ENCODE measurements at places on chromosomes 4 and X.

GRCh38 chrX:68112321-68112720, 321.0 kb downstream of the OPHN1 start:
- DNase-seq = no peak

DNA sequence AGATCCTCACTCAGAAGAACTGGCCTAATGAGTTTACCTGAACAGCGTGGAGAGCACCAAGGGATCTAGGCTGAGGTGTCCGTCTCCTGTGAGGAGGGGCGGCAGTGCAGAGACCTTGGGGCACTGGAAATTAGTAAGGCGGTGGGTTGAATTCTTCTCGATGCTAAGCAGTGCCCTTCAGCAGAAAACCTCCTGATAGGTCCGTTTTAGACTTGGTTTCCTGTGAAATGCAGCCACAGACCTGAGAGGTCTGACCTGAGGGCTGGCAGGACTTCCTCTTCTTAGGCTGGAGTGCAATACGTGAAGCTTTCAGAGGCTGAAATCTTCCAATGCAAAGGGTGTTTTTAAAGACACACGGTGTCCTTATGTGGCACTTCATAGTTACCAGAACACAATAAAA, at the start of gene CLNK:
TSS of gene CLNK (minus strand) at position 138 of the 400 bp plus-strand sequence. CDS start 16,899 bp downstream, outside the sequence.
- no peak for DNase-seq

- DNase-seq = no peak
These were observed 13.9 kb upstream of the SLC7A11 start for GRCh38 chr4:138255917-138256597.

GRCh38 chr4:116328261-116328860, 757.0 kb downstream of the TRAM1L1 start:
- DNase-seq = no peak

DNA sequence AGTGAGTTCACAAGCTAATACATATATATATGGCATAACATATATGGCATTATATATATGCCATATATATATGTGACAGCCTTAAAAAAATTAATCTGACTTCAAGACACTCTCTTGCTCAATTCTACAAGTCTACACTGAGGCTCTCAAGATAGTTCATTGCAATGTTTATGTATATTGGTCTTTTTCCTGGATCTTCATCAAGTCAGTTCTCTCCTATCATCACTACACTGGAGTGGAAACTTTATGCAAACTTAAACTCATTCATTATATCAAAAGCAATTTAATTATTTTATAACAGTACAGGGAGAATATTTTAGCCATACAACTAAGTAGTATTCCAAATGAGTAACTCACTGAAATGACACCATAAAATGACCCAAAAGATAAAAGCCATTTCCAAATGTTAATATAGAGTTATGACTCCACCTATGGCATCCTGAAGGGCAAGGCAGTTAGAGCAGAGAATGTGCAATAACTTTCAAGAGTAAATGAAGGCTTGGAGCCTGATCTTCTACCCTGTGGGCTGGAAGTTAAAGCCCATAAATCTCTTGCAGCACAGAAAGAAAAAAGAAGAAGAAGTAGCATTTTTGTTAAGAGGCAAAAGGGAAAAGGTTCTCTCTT, 176.3 kb upstream of the SLIT2 start:
- no peak for DNase-seq

- no peak for DNase-seq
These were observed 644.1 kb upstream of the TENM3 start for GRCh38 chr4:181599134-181599533.

DNA sequence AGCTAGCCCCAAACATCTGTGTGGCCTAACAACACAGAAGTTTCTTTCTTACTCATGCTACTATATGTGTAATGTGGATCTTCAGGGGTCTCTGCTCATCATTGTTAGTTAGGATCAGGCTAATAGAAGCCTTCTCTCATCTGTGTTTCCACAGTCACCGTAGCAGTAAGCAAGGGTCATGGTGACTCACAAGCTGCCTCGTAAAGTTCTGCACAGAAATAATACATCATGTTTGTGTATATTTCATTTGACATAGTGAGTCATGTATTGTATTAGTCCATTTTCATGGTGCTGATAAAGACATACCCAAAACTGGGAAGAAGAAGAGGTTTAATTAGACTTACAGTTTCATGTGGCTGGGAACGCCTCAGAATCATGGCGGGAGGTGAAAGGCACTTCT, 38.7 kb downstream of the SLC4A4 start:
- no peak for DNase-seq

GRCh38 chrX:11210415-11210801, 82.8 kb upstream of the AMELX start:
- no peak for DNase-seq

GRCh38 chr4:186685767-186686183, 37.9 kb downstream of the FAT1 start:
- DNase-seq = no peak

DNA sequence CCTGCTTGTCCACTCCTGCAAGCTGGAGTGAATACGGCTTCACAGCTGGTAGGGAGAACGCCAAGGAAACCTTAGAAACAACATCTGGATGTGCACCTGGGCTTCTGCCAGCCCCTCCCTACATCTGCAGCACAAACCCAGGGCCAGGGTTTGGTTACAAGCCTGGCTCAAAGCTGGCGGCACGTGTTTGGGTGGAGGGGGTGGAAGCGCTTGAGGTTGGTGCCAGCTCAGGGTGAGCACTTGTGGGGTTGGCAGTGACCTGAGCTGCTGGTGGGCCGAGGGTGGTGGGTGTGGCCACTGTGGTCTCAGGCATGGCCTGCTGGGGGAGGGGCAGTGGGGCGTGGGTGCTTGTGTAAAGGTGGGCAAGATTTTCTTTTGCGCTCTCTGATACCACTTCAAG, 15.6 kb downstream of the ELF4 start:
- DNase-seq = no peak

DNA sequence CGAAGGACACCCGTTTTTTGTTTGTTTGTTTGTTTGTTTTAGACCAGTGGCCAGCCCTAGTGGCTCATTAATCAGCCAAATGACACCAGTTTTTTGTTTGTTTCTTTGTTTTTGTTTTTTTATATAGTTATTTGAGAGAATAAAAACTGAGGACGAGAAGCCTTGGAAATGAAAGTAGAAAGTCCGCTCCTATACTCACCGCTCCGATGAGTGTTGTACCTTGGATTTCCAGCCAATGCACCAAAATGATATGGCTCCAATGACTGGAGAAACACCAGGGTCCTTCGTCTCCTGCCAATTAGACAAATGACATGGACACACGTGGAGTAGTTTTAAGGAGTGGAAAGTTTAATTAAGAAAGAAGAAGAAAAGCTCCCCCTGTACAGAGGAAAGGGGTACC, 87.9 kb downstream of the ZXDA start:
- DNase-seq = no peak

DNA sequence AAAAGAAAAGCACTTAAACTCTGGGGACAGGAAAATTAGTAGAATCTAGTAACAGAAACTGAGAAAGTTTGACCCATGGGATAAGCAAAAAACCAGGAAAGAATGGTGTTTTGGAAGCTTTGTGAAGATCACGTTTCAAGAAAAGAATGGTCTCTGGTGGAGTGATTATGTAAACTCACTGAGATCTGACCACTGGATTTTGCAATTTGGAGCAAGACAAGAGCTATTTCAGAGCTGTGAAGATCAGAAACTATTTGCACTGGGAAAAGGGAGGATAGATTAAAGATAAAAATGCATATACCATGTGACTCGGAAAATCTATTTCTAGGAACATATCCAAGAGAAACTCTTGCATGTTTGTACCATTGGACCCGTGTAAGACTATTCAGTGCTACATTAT, 4.3 kb downstream of the TMPRSS11D start:
- DNase-seq = no peak

DNA sequence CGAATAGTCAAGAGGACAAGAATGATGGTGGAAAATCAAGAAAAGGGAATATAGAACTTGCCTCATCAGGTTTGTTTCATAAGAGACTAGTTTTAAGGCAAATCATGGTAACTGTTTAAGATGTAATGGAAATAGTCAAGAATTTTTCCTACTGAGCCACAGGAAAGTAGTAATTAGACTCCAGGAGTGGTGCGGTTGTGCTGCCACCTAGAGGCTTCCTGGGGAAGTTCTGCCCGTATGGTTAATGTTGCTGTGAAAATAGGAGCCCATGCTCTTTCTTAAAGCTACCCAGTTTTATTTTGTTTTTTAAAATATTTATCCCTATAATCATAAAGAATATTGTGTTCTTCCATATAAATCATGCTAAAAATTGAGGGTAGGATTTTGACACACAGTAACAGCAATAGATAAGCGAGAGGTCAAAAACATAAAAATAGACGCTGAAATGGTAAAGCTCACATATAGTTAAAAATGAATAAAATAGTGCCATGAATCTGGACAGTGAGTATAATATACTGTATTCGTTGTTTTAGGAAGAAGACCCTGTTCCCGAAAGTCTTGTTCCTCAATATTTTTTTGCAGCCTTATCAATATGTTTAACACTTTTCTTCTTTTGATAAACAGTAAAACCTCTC, 87.0 kb downstream of the PHOX2B start:
- DNase-seq = peak; percentile 38

GRCh38 chr4:78612398-78613178, 61.0 kb downstream of the ANXA3 start:
- no peak for DNase-seq

GRCh38 chr4:54233697-54234496, 4.8 kb downstream of the PDGFRA start:
- peak; percentile 76 for DNase-seq

DNA sequence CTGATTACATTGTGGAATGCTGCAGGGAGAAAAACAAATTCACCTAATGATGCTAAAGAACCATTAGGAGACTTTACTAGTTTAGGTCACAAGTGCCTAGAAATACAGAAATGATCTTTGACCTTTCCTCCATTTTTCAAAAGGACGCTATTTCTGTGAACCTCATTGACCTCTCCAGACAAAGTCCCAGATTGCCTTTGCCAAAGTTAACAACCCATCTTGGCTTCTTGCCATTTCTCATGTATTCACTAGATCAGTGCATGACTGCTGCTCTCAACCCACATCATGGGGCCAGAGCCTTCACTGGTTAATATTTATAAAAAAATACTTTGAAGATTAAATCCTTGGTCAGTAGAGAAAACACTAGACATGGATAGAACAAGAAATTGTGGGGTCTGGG, 19.9 kb upstream of the AR start:
- no peak for DNase-seq

DNA sequence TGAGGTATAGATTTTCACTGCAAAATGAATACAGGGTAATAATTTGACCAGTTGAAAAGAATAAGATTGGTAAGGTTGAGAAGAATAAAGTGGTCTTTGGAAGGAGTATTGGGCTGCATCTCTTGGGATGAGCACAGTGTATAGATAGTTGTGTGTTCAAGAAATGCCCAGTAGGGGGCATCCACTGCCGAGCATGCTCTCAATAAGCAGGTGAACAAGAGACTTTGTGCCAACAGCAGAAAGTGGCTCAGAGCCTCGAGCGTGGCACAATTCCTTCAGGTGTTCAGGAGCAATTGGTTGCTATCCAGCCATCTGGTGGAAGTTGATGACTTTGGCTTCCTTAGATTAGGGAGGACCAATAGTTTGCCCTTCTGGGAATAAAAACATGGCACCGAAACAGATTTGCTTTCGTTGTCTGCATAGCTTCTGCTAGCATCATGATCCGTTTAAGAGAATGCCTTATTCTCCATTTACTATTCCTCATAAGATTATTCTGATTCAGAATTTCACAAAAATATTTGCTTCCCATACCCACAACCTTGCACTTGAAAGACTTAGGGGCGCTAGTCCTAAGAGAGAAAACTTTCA, 258.1 kb upstream of the NEIL3 start:
- no peak for DNase-seq
